ENCODE measurements at places on chromosomes 7 and 10.

GRCh38 chr10:61452655-61453641 lies at the start of gene TMEM26:
Gene TMEM26, minus strand, starts transcription at chr10:61453381. Its CDS starts 300 bp downstream, at chr10:61453081.
- DNase-seq, result no peak

DNA sequence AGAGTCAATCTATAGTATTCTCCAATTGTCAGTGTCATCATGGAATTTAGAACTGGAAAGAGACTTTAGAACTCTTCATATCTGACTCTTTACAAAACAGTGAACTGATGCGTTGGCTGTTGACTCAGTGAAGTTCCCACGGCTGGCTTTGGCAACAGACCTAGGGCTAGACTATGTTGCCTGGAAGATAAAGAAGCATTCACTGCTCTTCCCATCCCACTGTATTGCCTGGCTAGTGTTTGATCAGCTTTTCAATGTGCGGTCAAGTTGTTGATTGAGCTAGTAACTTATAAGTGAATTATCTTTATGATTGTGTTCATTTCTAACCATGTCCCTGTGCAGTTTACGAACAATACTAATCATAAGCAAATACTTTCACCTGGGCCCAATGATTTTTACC lies 365.7 kb upstream of the LRGUK start:
- peak; percentile 72 for DNase-seq

- peak; percentile 75 for DNase-seq
Observed at GRCh38 chr7:140673063-140673773, 473 bp downstream of the ADCK2 start.

GRCh38 chr10:133059093-133059470 lies 28.6 kb upstream of the ADGRA1 start:
- DNase-seq, result no peak

GRCh38 chr10:108434559-108435252 lies 1270.2 kb upstream of the SORCS1 start:
- DNase-seq, result no peak

DNA sequence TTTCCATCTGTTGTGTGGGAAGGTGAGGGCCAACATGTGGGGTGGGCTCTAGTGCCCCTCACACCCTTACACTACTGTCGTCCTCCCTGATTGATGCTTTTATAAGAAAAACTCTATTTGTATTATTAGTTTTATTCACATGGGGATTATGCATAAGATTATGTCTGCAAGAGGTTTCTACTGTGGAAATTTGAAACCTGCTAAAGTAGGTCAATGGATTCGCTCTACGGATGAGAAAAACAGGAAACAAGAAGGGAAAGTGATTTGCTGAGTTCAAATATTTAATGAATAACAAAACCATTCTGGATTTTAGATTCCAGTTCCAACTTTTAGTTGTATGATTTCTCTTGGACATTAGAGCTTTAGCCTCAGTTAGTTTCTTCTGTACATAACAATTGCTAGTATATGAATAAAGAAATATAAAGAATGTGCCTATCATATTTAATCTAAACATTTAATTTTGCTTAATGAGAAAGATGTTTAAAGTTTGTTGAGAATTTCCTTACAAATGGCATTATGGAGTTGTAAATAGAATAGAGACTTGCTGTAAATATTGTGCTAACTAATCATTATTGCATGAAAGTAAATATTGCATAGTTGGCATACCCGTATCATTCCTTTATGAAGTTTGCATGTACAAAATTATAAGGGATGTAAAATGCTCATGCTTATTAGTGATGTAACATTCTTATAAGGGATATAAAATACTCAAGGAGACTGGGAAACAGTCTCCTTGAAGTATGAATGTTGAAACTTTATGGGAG lies 193.8 kb downstream of the THSD7A start:
- no peak for DNase-seq

- DNase-seq, result no peak
Observed at GRCh38 chr7:32536585-32536984, 41.3 kb downstream of the AVL9 start.

DNA sequence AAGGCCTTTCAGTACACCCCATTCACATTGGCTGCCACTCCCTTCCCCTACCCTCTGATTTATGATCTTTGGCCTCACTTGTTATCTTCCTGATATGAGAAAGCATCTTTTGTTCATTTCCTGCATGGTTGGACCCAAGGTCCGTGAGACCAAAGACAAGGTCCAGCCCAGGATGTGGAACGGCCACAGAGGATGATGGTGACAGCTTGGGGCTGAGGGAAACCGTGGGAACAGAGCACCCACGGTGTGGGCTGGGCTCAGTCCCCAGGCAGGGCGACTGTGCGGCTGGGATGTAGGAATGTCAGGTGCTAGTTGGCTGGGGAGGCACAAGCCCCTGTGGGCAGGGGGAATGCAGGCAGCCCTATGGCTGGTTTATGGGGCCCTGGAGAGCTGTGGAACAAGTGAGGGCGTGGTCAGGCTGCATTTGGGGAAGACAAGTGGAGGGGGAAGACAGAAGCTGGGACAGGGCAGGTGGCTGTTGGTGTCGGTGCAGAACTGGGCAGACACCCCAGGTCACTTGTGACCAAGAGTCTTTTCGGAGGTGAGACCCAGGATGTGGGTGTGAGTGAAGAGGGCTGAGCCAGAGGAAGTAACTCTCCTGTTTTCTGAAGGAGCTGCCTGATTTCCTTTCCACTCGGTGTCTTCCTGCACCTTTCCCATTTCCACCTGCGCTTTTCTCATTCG lies 51.7 kb upstream of the IGFBP3 start:
- no peak for DNase-seq

Data from NCI-H345 (cell line).